ENCODE measurements at places on chromosomes 1 and 21. TPM values are rescaled to one million over a fixed set of nuclear protein-coding genes. Genes with fewer than 3 reads are reported as not detected.

- no peaks in the 10 kb centered on the region for H3K27me3 ChIP-seq
- DNase-seq, result no peak
- H3K36me3 ChIP-seq, result no peaks in the 10 kb centered on the region
- H3K27ac ChIP-seq, result no peak overlapping the region
- no peak overlapping the region for H3K4me3 ChIP-seq
- no peaks in the 10 kb centered on the region for H3K4me1 ChIP-seq
These were observed 57.7 kb upstream of the PDE4B start for GRCh38 chr1:65734979-65735378.

DNA sequence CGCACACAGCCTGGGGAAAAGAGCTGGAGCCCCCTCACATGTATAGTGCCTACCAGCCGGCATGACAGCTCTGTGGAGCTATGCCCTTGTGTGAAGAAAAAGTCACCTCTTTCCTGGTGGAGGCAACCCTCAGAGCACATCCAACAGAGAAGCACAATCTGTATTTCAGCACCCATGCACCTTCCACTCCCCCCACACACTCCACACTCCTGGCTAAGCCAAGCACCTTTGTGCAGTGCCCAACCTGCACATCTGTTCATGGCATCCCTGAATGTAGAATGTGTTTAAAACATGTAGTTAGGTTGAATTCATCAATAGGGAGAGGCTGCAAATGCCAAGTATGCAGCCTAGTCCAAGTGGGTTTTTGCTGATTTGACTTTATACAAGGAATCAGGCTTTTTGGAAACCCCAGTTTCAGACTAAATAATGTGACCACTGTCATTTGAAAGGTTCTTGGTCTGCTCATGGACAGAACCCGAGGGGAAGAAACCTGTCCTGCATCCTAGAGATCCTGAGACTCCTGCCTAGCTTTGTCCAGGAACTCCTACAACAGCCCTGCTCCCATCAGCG is 197.1 kb downstream of the TOMM20 start:
- H3K27me3 ChIP-seq, result no peaks in the 10 kb centered on the region
- no peaks in the 10 kb centered on the region for H3K36me3 ChIP-seq
- H3K4me1 ChIP-seq, result no peaks in the 10 kb centered on the region
- no peak overlapping the region for H3K27ac ChIP-seq

DNA sequence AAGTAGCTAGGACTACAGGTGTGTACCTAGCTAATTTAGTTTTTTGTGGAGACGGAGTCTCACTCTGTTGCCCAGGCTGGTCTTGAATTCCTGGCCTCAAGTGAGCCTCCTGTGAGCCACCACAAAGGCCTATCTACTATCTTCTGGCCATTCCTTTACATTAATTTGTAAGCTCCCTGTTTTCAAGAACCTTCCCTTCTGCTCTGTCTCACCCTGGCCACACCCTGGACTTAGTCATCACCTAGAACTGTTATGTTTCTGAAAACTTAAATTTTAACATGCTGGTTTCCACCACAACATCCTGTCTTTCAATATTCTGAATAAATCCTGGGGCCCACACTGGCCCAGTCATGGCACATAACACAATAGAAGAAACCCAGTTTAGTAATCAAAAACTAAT is 4.9 kb upstream of the B4GALT3 start:
- H3K27ac ChIP-seq, result no peak overlapping the region
- no peaks in the 10 kb centered on the region for H3K27me3 ChIP-seq
- H3K36me3 ChIP-seq, result no peaks in the 10 kb centered on the region
- no peak for DNase-seq

DNA sequence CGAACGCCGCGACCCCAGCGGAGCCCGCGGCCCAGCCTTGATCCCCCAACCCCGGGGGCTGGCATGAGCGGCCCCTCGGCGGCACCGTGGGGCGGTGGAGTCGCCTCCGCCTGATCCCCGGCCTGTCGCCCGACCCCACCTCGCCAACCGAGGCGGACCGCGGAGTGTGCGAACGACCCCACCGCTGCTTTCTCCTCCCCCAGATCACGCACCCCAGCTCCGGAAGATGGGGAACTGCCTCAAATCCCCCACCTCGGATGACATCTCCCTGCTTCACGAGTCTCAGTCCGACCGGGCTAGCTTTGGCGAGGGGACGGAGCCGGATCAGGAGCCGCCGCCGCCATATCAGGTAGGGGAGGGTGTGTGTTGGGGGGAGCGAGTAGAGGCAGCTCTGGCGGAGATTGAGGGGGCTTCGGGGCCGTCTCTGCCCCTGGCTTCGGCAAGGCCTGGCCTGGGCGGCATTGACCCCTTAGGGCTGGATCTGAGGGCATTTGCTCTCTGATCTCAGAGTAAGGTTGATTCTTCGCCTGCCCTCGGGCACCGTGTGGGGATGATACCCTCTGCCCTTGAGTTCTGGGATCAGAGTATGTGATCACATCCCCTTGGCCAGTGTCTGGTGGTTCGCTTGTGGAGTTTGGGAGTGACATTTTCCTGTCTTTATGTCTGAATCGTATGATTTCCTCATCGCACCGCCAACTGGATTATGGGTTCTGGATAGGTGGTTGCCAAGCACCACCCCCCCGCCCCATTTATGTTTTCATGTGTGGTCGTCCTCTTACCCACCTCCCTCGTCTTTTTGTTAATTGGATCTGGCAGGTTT is 668 bp downstream of the RNF11 start:
- H3K27me3 ChIP-seq, result no peaks in the 10 kb centered on the region
- H3K36me3 ChIP-seq, result no peaks in the 10 kb centered on the region
- H3K4me3 ChIP-seq, result peak overlapping the region; percentile 99
- H3K4me1 ChIP-seq, result peaks cover 15% of the 10 kb centered on the region
- H3K27ac ChIP-seq, result peak overlapping the region; percentile 97
- peak; percentile 87 for DNase-seq

SPATA46 gene
- not detected for polyA plus RNA-seq
